ENCODE measurements at places on chromosomes 2 and 18. TPM values are rescaled to one million over a fixed set of nuclear protein-coding genes. Genes with fewer than 3 reads are reported as not detected.

The SEMA4C gene
- polyA plus RNA-seq = 47.0 TPM

The CENPA gene
- polyA plus RNA-seq = 15.8 TPM

The PROKR1 gene
- polyA plus RNA-seq = 1.1 TPM

The MARCHF4 gene
- polyA plus RNA-seq = 0.09 TPM

The DGUOK gene
- 65.3 TPM for polyA plus RNA-seq

The CEP76 gene
- 12.9 TPM for polyA plus RNA-seq

- DNase-seq = no peak
Observed at GRCh38 chr18:65631766-65632165, 119.0 kb upstream of the CDH7 start.

DNA sequence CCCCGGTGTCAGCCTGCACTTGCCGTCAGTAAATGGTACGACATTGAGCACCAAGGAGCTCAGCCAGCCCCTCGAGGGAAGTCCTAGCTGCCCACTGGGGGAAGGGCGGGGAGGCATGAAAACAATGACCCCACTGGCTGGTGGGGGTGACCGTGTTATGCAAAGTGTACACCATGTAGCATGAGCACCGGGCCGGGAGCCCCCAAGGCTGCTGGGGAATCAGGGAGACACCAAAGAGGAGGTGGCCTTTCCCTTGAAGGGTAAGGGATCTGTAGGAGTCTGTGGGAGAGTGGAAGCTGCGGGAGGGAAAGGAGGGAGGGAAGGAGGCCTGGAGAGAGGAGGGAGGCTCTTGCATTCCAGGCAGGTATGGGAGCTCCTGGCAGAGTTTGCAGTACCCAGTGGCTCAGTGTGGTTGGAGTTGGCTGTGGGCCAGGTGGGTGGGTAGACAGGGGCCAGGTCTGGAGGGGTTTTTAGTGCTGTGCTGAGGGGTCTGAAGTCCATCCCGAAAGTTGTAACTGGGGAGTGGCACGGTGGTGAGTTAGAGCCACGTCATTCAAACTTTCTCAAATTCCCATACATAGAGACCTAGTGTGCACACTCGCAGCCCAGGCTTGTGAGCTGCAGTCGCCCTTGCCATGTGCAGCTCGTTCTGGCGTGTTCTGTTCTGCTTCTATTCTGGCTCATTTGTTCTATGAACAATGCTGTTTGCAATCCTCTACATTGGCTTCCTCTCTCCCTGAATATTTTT is 22.4 kb downstream of the RRM2 start:
- DNase-seq = no peak

DNA sequence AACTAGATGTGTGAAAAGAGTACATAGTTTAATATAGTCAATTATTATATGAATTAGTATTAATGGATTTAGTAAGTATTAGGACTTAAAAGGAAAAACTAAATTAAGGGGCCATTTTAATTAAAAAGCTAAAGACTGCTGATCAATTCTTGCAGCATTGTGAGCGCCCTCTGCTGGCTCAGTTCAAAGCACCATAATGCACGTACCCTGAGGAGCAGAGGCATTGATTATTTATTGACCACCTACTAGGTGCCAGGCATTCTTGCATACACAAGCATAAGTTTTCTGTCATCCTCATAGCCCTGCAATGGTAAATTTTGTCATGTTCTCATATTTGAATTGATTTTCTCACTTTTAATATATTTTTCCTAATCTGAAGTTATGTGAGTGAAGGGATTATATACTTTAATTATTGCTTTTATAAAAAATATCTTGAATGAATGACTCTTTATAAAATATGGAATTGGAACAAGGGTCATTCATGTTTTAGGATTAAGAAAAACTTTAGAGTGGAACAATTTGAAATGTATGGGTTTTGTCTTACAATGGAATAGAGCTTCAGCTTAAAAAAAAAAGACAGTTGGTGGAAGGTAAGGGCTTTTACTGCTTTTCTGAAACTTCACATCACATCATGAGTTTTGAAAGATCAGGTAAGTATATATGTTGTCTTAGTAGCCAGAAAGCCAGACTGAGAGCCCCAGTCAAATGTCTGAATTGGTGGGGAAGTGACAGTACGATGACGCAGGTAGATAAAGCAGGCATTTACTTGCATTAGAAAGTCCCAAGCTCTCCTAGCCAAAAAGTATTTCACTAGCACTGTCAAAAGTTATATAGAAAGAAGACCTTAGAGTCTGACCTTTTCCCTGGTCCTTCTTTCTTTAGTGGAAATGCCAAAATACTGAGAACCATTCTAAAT is 9.7 kb downstream of the ITGA4 start:
- no peak for DNase-seq

GRCh38 chr2:72008608-72009007 is 139.1 kb downstream of the CYP26B1 start:
- no peak for DNase-seq

- DNase-seq = no peak
Observed at GRCh38 chr2:192551760-192552159, 357.0 kb upstream of the TMEFF2 start.

DNA sequence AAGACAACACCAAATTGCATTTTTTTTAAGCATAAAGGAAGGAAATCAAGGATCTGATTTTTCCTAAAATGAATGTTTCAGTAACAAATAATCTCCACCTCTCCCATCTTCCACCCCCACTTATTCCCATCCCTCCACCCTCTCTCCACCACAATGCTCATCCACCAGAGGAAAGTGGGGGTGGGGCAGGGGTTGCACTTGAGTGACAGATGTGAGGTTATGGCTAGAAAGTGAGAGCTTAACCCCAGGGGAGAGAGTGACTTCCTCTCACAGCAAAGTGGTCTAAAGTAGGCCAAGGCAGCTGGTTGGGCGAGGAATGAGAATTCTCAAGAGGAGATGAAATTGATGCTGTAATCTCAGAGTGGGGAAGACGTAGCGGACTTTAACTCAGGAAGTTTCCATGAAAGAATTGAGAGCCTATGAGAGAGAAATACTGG is 104.7 kb downstream of the HNRNPLL start:
- DNase-seq = no peak

DNA sequence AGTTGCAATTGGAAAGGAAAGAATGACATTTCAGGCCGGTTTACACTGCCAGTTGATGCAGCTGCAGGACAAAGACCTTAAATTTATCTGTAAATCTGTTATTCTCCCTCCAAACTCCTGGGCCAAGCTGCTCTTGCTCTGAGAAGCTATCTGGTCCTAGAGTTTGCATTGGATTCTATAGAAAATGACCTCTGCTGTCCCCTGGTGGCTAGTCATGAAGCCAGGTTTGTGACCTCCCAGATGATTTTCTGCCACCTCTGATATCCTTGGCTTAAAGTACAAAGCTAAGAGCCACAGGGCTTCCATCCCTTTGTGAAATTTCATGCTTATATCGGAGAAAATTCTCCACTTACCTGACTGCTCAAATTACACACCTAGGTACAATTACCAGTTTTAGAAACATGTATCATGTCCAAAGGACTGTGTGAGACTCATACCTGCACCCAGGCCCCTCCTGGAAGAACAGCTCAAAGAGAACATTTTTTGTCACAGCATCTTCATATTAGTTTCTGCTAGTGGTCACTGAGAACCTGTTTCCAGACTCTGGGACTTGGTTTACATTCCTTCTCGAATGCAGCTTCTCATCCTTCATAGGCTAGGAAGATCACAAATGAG is 28.9 kb upstream of the IER3IP1 start:
- no peak for DNase-seq

DNA sequence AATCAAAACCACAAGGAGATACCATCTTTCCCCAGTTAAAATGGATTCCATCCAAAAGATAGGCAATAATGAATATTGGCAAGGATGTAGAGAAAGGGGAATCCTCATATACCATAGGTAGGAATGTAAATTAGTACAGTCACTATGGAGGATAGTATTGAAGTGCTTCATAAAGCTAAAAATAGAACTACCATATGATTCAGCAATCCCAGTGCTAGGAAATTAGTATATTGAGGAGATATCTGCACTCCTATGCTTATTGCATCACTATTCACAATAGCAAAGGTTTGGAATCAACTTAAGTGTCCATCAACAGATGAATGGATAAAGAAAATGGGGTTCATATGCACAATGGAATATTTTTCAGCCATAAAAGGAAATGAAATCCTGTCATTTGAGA is 251.2 kb downstream of the ZNF804A start:
- DNase-seq = no peak

- DNase-seq = no peak
Observed at GRCh38 chr18:8821083-8821465, 115.7 kb downstream of the MTCL1 start.

GRCh38 chr18:47062471-47062870 is 27.1 kb upstream of the ELOA2 start:
- no peak for DNase-seq

DNA sequence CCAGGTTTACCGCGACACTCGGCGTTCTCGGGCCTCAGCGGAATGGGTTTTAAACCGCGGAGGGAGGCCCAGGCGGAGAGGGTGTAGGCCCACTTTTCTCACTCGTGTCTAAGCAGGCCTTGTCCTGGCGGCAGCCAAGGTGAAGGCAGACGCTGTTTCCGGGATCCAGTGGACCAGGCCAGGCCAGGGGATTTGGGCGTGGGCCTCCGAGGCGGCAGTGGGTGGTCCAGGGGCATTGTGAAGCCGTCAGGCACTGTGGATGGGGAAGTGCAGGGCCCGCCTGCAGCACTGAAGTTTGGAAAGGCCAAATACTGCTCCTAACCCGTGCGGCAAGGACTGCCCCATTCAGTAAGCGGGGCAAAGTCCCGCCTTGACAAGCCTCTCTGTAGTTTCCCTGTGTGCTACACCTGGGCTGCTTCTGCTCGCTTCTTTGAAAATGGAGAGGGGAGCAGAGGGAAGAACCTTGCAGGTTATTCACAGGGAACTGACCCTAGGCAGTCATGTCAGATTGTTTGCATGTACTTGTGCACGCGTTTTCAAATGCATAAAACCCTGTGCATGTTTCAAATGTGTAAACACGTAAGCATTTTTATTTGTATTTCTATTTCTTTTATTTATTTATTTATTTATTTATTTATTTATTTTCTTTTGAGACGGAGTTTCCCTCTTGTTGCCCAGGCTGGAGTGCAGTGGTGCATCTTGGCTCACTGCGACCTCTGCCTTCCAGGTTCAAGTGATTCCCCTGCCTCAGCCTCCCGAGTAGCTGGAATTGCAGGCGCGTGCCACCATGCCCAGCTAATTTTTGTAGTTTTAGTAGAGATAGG is 7.5 kb upstream of the DLX2 start:
- no peak for DNase-seq

DNA sequence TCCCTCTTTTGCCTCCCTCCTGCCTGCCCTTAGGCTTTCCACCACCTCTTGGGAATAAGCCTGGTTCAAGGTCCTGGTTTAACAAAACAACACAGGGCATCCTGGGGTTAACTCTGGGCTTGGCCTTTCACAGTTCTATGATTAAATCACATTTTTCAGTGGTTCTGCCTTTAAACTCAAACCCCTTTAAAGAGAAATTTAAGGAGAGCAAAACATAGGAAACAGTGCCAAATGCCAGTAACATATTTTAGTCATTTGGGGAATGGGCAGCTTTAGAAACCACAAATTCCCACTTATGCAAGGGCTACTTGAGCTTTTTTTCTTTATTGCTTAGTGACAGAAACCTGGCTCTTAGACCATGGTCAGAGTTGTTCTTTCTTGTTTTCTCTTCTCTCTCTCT is 112.2 kb upstream of the FZD5 start:
- no peak for DNase-seq
